ENCODE measurements at places on chromosomes 2 and 18.

- DNase-seq = no peak
Measured at GRCh38 chr2:237746302-237747080, 52.1 kb upstream of the RBM44 start.

DNA sequence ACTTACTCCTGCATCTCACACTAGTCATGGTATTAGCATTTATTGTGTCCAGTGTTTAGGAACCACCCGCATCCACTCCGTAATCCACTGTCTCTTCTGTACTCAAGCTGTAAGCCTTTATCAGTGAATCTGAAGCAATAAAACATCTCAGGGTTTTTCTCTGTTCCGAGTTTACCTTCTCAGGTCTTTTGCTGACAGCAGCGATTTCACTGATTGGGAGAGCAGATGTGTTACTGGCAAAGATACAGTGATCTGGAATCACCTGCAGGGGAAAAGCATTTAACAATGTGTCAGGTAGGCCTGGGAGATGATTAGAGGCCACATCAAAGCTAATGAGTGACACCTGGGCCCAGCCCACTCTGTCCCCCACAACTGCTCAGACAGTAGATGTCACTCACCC, 24.6 kb downstream of the GAREM2 start:
- no peak for DNase-seq

DNA sequence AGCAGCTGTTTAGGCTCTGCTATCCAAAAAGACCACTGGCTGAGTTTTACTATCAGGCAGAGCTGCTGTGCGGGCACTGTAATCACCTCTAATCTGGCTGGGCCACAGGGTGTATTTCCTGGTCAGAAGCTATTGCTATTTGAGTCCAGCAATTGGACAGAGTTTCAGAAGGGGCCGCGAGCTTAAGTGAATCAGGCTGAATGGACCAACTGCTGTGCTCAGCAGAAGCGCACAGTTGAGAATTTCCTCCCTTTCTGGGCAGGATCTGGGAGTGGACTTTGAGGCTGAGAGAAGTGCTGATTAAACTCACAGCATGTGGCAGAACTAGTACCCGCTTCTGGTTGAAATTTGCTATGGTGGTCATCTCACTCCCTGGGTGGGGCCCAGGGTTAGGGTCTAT, 251.8 kb downstream of the INSIG2 start:
- DNase-seq = no peak

DNA sequence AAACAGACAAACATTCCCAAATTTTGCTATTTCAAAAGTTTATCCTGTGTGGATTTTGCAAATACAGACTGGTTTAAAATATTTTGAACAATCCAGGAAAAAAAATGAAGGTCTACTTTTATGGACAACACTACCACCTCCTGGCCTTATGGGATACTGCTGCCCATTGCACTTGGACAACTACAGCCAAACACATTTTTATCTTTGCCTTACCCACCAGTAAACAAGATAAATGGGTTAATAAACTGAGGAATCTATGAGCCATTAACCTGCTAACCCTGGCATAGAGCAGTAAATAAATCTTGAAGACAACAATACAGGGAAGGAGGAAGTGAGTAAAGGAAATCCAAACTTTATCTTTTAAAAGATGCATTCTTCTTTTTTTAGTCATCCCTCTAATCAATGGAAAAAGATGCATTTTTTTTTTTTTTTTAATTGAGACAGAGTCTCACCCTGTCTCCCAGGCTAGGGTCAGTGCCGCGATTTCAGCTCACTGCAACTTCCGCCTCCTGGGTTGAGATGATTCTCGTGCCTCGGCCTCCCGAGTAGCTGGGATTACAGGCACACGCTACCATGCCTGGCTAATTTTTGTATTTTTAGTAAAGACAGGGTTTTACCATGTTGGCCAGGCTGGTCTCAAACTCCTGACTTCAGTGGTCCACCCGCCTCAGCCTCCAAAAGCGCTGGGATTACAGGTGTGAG, 2.1 kb upstream of the SPIRE1 start:
- peak; percentile 55 for DNase-seq

GRCh38 chr2:12261986-12262680, 454.6 kb upstream of the TRIB2 start:
- DNase-seq = peak; percentile 36

- DNase-seq = no peak
Measured at GRCh38 chr2:20153131-20153851, 71.6 kb downstream of the SDC1 start.

- DNase-seq = no peak
Measured at GRCh38 chr2:119544939-119545475, 758 bp downstream of the CFAP221 start.

DNA sequence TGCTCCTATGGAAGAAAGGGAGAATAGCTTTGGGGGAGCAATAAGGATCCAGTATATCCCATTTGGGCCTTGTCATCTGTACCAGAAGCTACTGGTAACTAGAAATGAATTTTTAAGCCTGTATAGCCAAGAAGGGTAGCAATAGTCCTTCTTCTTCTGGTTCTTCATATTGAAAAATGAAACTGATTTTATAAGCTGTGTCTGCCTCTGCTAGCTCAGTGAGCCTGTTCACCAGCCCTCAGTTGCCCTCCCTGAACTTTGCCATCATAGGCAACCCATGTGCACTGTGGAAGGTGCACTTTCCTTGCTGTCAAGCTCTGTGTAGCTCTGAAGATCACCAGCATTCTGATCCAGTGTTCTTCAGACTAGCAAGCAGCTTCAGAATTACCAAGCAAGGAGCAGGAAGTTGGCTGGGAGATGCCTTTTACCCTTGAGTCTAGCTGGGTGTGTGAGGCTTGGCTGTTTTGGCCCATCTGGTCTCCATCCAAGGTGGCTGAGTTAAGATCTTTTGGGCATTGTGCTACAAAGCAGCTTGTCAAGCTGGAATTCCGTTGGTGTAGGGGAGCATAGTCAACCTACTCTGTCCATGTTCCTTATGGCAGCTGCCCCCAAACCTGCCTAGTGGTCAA, 55.8 kb upstream of the MGAT5 start:
- DNase-seq = no peak

GRCh38 chr18:58135701-58136331, 91.8 kb downstream of the NEDD4L start:
- peak; percentile 58 for DNase-seq

DNA sequence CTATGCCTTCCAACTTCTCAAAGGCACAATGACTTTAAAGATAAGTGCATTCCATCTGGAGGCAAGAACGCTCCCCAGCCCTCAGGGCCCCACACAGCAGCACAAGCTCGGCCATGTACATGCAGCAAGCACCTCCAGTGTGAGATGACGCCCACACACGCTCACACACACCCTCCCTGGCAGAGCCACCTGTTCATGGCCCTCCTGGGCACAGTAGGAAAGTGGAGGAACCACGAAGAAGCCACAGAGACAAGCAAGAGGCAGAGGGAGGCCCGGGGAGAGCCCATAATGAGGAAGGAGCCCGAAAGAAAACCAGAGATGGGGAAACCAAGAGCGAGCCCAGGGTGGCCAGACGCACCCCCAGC, 21.7 kb downstream of the BIN1 start:
- no peak for DNase-seq

- no peak for DNase-seq
Measured at GRCh38 chr18:26502823-26503222, 45.5 kb downstream of the KCTD1 start.

DNA sequence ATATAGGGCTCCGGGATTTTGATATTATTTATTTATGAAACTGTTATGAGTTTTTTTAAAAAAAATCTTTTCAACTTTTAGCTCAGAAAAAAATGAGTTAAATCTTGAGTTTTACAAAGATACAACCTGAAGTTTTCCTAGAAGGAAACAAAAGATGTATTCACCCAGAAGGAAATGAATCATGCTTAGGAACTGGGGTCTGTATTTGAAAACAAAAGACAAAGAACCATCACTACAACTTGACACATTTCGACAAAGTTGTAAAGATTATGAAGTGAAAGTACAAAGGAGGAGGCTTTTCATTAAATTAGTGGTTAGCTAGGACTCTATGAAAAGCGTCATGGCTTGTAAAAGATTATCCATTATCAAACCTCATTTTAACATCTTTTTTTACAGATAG, 143.3 kb downstream of the PDE1A start:
- DNase-seq = no peak

GRCh38 chr2:203730076-203730729, 23.8 kb downstream of the CD28 start:
- DNase-seq = no peak

DNA sequence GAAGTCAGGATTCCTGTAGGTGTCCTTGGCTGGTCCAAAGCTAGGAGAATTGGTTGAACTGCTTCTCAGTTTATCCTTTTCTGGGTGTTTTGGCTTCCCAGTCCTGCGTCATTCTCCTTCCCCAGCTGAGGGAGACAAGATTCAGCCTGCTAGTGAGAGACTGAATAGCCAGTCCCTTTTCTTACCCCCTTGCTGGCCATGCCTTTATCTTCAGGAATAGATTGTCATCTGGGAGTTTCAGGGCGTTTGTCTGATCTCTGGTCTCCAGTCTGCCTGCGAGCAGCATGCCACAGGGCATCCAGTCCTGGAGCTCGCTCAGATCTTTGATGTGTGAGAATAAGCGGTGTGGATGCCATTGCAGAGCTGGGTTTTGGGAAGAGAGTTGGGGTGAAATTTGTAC, 5.8 kb downstream of the MYO1B start:
- no peak for DNase-seq

GRCh38 chr2:157785866-157786662, 90.1 kb downstream of the ACVR1 start:
- DNase-seq = peak; percentile 43

- no peak for DNase-seq
Measured at GRCh38 chr2:75356865-75357264, 157.5 kb upstream of the TACR1 start.

DNA sequence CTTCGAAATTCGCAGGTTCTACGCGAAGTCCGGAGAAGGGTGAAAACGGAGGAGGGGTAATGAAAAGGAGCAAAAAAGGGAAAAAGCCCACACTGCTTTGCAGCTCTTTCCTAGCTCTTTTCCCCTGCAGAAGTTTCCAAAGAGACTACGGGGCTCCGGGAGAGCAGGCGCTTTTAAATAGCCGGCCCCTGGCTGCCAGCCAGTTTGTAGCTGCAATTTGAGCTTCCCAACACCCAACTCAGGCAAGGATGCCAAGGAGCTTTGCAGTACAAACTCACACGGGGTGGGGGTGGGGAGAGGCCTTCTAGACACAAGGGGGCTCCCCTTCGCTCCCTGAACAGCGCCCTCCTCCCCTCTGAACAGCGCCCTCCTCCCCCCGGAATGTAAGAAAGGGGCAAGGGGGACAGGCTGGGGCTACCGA, at the start of gene IGFBP5:
TSS of gene IGFBP5 (minus strand) at position 149 of the 421 bp plus-strand sequence. CDS start 774 bp downstream, outside the sequence.
- peak; percentile 85 for DNase-seq

- peak; percentile 44 for DNase-seq
Measured at GRCh38 chr18:74861154-74861553, 263.5 kb downstream of the ZNF407 start.

DNA sequence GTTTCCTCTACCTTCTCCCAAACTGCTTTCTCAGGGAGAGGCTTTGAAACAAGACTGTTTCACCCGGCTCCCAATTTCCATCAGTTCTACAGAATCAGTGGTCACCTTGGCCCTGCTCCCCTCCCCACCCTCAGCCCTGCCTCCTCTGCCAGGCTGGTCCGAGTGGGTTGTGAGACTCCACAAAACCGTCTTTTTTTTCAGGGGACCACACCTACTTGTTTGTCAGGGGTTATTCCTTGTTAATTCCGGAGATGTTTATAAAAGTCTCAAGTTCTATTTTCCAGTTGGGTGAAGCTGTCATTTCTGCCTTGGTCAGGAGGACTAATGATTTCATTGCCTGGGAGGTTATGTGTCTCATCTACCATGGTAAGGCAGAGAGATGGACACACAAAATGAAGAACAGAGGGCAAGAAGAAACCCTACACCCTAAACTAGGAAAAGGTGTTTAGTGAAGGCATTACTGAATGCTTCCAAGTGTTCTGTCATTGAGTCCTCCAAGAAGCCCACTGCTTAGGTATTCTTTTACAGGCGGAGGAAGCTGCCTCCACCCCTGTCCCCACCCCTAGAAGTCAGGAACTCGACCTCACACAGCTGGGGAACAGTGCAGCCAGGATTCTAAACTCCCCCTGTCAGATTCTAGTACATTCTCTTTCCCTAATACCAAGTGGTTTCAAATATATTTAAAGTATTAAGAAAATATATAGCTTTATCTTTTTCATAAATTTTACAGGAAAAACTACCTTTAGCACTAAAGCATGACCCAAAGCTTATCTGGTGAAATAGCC, 46.3 kb downstream of the COPS8 start:
- no peak for DNase-seq

DNA sequence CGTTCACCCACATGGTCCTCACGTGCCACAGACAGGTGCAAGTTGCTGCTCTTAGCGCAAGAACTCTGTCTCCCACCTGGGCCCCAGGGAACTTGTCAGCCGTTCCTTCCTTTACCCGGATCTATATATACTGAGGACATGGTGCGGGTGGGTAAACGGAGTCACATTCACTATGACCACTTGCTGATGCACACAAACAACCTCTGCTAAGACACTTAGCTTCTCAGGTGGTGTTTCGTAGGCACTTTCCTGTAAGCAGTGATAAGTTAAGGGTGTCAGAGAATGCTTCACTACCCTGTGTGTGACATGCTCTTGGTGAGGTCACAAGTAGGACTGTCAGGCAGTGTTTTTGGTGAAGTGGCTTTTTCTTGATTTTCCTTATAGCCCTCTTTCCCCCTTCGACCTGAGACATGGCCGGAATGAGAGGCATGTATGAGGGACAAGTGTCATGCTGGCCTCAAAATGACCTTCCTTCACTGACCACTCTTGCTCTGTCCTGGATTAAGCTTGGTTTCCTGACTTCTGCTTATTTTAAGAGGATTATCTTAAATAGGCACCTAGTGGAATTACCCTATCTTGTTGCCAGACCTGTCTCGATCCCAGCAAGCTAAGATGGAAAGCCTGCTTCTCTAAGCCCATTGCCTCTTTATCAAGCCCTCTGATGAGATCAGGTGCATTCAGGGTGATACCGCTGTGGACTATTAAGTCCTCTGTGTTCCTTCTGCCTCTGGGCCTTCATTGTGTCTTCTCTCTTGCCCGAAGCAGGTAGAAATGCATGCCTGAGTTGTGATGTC, 97.1 kb upstream of the CELF4 start:
- DNase-seq = no peak

DNA sequence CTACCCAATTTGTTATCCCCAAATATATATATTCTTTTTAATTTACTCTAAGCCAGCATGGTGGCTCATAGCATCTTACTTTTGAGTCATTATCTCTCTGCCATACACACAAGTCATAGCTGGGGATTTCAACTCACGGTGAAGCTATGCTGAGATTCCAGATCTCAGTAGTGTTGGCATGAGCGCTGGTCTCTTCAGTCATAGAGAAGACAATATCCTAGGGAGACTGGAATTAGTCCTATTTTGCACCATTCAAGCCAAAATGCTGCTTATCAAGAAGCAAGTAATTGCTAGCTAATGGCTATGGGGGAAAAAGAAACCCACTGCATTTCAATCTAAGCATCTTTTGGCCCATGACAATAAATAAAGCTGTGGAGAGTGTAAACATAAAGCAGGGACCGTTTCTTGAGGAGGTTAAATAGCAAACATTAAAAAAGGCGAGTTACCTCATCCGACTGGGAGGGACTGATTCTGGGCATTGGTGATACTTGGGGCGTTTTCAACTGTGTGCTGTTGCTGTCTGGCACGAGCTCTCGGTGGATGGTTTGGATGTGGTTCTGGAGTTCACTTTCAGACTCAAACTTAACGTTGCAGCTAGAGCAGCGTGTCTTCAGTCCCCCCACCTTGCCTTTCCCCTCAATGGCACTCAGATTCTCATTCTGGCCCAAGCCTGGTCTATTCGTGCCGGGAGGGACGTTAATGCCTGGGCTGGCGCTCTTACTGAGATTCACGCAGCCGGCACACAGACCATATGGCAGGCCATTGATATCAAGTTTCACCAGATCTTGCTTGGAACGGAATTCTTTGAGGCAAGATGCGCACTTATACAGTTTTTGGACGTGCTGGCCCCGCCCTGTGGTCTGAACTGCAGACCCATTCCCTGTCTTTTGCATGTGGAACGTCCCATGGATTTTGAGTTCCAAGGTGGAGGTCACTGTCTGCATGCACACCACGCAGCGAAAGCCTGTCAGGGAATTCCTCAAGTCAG, 127.8 kb downstream of the ZNF521 start:
- DNase-seq = no peak
